ENCODE measurements at places on chromosomes 1 and 21.

DNA sequence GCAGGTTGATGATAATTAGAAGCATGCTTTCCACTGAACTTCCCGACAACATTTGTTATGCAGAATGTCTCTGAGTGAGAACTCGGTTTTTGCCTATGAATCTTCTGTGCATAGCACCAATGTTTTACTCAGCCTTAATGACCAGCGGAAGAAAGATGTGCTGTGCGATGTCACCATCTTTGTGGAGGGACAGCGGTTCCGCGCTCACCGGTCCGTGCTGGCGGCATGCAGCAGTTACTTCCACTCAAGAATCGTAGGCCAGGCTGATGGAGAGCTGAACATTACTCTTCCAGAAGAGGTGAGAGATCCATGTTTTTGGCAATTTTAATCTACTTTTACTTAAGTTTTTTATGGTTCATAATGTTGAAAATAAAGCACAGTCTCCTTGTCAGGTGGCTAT, 22.5 kb downstream of the BACH1 start:
- DNase-seq, result no peak

GRCh38 chr1:98045211-98045766, 124.5 kb upstream of the DPYD start:
- no peak for DNase-seq

- no peak for DNase-seq
Measured at GRCh38 chr1:151002611-151003010, 4.1 kb downstream of the MINDY1 start.

DNA sequence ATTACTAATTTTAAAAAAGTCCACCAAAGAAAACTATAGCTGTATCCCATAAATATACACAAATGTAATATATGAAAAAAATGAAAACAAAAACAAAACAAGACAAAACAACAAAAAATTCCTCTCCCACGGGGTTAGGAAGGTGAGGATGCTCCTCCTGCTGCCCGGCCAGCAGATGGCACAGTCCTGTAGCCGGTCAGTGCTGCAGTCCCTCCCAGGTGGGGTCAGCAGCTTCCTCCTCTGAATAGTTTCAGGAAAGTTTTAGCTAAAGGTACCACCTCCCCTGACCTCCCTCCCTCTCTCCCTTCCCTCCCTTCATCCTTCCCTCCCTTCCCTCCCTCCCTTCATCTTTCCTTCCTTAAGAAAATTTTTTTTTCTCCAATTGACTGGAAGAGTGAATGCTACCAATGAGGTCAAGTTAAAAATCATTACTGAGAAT, 67.8 kb upstream of the BCL10 start:
- no peak for DNase-seq

DNA sequence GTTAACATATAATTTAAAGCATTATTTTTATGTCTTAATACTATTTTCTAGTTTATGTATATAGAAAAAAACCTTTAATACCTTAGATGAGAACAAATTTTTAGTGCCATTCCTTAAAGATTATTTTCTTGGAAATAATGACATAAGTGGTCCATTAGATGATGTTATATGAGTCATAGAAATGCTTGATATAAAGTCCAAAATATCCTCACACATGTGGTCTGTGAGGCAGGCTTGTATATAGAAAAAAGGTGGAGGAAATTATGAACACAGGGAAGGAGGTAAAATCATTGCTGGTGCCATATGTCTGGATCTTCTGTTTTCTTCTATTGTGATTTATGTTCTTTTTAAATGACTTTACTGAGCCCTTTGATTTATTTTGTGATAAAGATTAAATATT, 79.3 kb downstream of the MAP3K7CL start:
- no peak for DNase-seq

DNA sequence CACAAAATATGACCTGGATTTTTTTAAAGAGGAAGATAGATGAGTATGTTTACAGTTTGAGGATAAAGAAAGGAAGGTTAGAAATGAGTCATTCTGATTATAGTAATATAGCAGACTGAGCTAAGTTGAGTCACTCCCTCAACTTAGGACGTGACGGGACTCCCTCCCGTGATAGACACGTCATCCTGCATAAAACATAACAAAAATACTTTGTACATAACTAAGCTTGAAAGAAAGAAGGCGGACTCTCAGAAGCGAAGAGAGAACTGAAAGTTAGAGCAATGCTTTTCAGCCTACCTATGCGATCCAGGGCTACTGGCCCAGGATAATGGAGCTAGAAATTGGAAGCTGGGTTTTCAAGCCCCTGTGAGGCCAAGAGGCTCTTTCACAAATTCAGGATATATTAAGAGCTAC, 53.0 kb upstream of the DESI2 start:
- no peak for DNase-seq

GRCh38 chr1:55081905-55082296, 42.6 kb downstream of the PCSK9 start:
- DNase-seq, result no peak

DNA sequence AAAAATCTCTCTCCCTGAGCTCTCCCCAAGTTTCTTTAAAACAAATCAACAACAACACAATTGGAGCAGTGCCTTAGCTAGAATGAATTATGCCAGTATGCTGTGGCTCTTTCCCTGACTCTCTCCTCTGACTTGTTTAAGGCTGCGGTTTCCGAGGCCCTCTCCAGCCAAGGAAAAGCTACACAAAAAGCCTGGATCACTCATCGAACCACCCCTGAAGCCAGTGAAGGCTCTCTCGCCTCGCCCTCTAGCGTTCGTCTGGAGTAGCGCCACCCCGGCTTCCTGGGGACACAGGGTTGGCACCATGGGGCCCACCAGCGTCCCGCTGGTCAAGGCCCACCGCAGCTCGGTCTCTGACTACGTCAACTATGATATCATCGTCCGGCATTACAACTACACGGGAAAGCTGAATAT, 1.9 kb downstream of the S1PR1 start:
- DNase-seq, result peak; percentile 68

DNA sequence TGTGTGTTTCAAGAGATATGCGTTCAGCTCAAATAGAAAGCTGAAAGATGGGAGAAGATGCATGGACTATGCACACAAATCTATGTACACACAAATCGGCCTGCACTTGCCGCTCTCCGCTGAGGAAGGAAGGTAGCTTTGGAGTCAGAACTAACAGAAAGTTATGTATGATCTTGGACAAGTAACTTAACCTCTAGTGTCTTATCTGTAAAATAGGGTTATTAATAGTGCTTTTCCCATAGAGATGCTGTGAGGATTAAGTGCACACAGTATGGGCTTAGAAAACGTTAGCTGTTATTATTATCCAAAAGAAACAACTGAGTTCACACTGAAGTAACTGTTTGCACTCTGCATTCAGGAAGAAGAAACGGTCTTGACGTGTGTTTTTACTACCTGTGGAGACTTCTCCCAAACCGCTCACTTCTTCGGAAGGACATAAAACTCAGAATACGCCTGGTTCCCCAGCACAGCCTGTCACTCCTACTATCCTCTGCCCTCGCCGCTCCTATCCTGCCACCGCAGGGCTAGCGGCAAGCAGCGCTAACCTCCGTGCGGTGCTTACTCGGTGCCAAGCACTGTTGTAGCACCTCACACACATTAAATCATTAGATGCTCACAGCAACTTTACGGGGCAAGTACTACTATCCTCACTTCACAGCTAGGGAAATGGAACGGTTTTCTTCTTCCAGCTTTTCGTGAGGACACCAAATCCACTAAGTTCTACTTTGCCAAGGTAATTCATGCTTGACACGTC, 1.3 kb downstream of the TGFBR3 start:
- DNase-seq, result peak; percentile 1

- no peak for DNase-seq
Measured at GRCh38 chr1:233496993-233497392, 116.9 kb upstream of the KCNK1 start.
